Activated T-cell treated with anti-CD3 and anti-CD28 coated beads for 4 hours (primary cell): ENCODE measurements at places on chromosomes 4 and X.
A peak's percentile ranks its signal among the peaks of the same experiment; 100 is the strongest.

GRCh38 chr4:175947117-175947722 is 118.4 kb upstream of the WDR17 start:
- DNase-seq = no peak

DNA sequence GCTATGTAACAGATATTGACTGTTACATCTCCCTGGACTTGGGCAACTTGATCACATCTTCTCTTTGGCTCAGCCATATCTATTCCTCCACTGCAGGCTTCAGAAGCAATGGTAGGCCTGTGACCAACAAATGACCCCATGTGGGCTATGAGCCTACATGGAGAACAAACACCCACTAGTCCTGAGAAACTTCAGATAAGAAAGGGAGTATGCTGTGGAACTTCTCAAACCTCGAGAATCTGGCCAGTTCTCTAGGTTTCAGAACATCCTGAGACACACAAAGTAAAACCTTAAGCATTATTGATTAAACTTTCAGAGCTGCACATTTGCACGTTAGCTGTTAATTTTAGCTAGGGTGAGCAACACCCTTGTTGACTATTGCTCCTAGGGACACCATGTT is 16.3 kb downstream of the RBMX2 start:
- DNase-seq = no peak

DNA sequence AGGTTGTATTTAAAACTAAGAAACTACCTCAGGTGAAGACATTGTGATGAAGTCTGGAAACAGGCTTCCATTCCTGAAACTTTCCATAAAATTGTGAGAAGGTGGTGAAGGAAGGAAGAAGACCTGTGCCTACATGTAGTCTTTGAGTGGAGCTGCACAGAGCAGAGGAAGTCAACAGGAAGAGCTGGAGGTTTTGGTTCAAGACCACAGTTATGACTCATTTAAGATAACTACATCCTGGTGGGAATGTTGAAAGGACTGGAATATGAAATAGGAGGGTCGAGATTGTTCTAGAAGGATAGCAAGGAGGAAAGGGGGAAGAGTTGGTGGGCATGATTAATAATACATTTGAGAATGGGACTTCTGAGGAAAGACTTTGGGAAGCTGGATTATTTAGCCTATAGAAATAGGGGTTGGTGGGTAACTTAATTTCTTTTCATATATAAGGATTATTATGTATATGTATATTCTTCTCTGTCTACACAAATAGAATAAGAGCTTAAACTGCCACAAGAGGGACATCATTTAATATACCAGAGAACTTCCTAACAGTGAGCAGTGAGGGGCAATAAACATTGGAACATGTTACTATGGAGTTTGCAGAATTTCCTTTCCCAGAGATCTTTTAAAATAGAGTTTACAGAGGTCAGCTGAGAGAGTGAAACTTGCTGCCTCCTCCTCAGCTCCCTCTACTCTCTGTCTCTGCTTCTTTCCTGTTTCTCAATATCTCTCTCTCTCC is 23.5 kb downstream of the AWAT2 start:
- no peak for DNase-seq

DNA sequence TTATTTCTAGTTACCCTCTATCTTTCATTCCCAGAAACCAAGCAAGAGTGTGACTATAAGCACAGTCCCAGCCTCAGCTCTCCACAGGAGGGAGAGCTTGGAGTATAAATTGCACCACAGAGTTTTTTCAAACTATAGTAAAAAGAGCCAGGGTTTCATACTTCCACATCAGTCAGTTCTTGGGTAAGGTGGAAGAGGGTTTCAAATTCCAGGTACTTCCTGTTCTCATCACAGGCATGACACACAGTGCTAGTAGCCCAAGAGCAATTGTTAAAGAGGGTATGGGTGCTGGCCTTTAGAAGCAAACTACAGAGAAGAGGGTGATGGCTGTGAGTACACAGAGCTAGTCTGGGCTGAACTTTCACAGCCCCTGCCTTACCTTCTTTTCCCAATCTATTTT is 5.7 kb upstream of the IL1RAPL1 start:
- no peak for DNase-seq

DNA sequence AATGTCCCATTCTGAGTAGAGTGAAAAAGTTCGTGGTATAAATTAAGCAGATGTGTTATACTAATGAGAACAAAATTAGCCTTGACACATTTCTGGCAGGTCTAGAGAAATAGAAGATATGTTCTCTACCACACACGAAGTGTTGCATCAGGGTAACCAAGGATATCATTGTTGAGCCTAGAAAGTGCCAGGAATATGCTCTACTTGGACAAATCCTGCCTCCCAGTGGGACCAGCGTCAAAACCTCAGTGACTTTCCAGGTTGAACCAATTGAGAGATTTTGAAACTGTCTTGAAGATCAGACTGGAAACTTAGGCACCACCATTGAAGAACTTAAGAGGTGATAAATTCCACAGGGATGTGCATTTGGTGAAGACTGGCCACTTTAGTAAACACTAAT is 115.9 kb downstream of the HPGD start:
- no peak for DNase-seq

DNA sequence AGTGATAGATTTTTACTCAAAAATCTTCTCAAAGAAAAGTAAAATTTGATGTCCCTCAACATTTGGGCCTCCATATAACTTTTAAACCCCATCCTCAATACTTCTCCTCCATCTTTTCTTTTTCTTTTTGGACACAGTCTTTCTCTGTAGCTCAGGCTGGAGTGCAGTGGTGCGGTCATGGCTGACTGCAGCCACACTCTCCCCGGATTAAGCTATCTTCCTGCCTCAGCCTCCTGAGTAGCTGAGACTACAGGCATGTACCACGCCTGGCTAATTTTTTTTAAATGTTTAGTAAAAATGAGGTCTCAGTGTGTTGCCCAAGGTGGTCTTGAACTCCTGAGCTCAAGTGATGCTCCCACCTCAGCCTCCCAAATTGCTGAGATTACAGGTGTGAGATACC is 33.1 kb downstream of the KDM6A start:
- DNase-seq = no peak

DNA sequence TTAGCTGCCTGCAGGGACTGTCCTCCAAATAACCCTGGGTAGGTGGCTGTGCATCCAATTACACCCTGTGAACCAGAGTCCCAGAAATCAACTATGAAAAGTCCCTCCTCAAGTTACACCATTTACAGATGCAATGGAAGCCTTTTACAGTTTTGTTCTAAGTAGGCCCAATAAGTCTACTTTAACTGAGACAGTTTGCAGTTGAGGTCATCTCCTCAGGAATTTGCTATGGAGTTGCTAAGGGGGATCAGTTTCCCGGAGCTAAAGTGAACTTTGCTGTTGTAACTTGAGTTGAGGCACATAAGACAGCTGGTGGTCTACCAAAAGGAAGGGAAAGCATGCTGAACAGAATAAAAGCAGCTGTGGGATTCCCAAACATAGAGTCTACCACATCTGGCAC is 121.6 kb upstream of the STK26 start:
- DNase-seq = no peak

DNA sequence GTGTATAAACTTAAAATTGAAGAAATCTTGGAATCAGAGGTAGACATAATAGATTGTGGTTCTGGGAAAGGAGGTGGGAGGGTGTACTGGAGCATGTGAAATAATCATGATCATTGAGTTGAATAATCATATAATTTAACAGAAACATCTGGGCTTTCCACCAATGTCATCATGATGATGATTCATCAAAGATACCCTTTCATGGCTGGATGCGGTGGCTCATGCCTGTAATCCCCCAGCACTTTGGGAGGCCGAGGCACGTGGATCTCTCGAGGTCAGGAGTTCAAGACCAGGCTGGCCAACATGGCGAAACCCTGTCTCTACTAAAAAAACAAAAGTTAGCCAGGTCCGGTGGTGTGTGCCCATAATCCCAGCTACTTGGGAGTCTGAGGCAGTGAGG is 6.7 kb upstream of the RUFY3 start:
- no peak for DNase-seq

GRCh38 chr4:162650166-162650565 is 486.4 kb upstream of the FSTL5 start:
- DNase-seq = no peak

DNA sequence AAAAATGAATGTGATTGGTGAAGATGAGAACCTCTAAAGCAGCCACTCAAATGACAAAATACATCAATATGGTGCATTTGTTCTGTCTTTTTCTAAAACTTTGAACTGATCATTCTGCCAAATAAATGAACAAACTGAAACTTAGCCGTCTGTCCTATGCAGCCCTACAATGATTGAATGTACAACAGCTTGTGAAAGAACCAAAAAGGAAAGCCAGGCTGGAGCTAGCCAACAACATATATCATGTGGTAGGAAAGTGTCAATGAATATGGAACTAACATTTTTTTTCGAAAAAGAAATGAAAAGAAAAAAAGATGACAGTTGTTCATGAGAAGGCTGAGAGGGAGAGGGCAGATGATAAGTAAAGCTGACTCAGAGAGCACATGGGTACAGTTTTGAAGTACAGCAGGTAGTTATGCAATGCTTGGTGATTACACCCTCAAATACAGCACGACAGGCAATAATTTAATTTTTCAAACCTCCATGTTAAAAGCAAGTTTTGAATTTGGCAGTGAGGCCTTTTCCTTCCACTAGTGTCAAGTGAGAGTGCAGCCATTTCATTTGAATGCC is 21.2 kb upstream of the SLC7A11 start:
- no peak for DNase-seq

DNA sequence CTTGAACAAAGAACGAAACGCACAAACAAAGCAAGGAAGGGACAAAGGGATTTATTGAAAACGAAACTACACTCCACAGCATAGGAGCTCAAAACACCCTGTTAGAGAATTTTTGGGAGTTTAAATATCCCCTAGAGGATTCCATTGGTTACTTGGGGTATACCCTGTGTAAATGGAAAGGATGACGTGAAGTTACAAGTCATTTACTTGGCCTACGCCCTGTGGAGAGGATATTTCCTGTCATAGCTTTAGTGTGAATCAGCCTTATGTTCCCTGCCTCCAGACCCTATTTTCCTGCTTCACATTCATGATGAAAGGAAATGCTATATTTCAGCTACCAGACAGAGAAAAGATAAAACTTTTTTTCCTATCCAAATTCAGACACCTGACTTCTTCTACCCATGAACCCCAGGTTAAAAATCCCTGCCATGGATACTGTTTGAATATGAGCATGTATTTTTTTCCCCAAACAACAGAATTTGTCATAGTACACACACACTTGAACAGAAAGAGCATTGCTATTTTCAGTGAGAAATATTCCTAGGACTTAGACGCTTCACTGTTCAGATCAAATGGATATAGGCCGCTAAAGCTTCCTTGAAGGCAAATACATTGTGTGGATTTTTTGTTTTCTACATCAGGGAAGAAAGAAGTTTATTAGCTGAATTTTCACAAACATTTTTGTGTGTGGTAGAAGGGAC is 20.4 kb downstream of the PIN4 start:
- no peak for DNase-seq

GRCh38 chr4:180827232-180828009 is 1415.8 kb upstream of the TENM3 start:
- DNase-seq = no peak

GRCh38 chr4:99803566-99804101 is 13.0 kb upstream of the DAPP1 start:
- DNase-seq = no peak

DNA sequence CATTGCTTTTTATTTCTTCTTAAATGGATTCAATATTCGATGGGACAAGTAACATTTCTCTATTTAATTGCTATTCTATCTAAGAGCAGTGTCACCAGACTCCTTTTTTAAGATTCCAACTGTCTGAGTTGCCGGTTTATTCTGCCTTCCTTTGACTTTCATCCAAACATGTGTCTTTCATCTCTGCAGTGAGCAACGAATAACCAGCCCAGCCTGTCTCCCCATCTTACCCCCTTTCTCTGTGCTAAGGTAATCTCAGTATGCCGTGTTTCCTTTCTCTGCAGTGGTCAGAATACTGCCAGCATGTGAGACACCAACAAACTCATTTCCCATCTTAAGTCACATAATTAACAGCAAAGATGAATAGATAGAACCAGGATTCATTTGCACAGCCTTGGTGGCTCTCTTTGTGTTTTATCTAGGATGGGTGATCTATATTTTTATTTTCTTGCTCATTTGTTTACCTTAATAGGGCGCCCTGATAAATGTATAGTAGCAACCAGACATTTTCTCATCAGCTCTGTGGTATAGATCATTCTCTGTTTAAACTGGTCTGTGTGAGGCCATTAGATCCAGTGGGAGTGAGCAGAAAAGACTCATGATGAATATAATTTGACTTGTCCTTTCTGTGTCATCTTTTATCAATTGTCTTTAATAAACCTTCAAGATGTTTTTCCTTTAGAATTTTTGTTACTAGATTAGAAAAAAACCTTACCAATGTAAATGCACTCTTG is 394.8 kb upstream of the IGFBP7 start:
- DNase-seq = no peak

DNA sequence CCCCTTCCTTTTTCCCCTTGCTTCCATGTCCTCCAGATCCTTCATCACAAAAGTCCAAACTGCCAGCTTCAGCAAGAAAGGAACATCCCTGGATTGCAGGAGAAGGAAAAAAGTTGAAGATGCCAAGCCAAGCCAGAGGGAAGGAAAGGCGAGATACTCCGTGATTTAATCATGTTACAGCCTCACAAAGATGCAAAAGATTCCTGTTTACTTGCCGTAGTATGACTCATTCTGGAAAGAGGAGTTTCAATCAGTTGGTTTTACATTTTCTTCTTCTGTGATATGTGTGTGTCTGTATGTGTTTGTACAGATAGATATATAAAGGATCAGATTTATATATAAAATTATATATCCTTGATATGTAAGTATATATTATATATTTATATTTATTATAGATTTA is 69.3 kb downstream of the BTC start:
- DNase-seq = no peak

GRCh38 chrX:107507093-107507743 is 57.8 kb downstream of the FRMPD3 start:
- DNase-seq = no peak

DNA sequence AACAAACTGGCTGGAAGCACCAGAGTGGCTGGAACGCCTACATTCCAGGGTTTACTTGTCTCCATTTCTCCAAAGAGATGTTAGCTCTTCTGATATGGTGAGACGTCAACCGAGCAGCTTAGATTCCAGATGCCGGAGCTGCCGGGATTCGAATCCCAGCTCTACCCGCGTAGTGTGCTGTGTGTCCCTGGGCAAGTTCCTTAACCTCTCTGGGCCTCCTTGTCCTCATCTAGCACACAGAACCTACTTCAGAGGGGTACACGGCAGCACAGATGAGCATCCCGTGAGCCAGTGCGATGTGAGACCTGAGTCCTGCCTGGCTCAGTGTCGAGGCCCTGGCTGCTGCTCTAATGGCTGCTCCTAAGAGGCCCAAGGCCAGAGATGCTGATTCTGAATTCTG is 60.1 kb downstream of the ABLIM2 start:
- no peak for DNase-seq

- peak; percentile 1 for DNase-seq
These were observed at the start of gene SPP1 for GRCh38 chr4:87975466-87975865. Gene SPP1, plus strand, starts transcription at chr4:87975714. Its CDS starts 1,182 bp downstream, at chr4:87976896.

DNA sequence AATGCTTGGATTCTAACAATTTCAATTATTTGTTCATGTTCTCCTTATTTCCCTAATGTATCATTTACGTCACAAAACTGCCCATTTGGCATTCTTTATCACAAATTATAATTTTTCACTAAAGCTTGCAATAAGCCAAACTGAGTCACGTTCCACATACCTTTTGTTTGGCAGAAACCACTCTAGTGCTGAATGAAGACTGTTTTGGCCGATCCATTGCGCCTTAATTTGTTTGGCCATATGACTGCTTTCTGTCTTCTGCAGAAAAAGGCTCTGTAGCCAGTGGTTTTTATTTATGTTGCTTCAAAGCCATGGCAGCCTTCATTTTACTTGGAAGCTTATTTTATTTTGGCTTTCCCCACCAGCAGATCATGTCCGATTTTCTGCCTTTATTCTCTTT is 184.4 kb upstream of the HAND2 start:
- DNase-seq = no peak

- DNase-seq = no peak
These were observed 1.5 kb upstream of the BCOR start for GRCh38 chrX:40099055-40099958.
